ENCODE measurements at places on chromosomes 6 and 20. TPM values are rescaled to one million over a fixed set of nuclear protein-coding genes. Genes with fewer than 3 reads are reported as not detected.

The NUP43 gene
- total RNA-seq, result 27.6 TPM

The BPIFB4 gene
- not detected for total RNA-seq

The SPATS1 gene
- not detected for total RNA-seq

GRCh38 chr6:11514672-11515071 lies 22.9 kb upstream of the TMEM170B start:
- no peaks in the 10 kb centered on the region for H3K27me3 ChIP-seq
- no peak for DNase-seq
- no peaks in the 10 kb centered on the region for H3K36me3 ChIP-seq
- no peak overlapping the region for H3K27ac ChIP-seq
- H3K4me3 ChIP-seq, result no peak overlapping the region

The MAN1A1 gene
- total RNA-seq, result 10.5 TPM

GRCh38 chr6:80366714-80367113 lies 260.2 kb downstream of the BCKDHB start:
- DNase-seq, result no peak
- no peak overlapping the region for H3K27ac ChIP-seq
- H3K4me3 ChIP-seq, result no peak overlapping the region
- H3K27me3 ChIP-seq, result peaks cover 2% of the 10 kb centered on the region

The DPPA5 gene
- total RNA-seq, result not detected

DNA sequence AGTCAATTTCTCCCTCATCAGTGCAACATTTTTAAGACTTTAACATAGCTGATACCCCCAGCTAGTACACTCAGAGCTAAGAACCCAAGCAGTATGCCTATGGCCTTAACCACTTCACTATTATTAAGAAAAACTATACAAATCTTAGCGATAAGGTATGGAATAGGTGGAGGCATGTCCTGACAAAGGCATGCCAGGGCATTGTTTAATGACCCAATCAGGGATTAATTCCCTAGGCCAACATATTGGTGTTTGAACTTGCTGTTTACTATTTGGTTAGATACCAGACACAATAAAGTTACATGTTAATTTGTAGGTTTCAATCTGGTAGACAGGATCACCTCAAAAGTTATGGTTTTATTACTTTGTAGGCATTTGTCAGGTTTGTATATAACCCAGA lies 93.1 kb downstream of the ARMC2 start:
- H3K27me3 ChIP-seq, result no peaks in the 10 kb centered on the region
- H3K27ac ChIP-seq, result no peak overlapping the region
- no peak for DNase-seq
- no peak overlapping the region for H3K4me3 ChIP-seq
- peaks cover 5% of the 10 kb centered on the region for H3K36me3 ChIP-seq
- peaks cover 21% of the 10 kb centered on the region for H3K4me1 ChIP-seq

GRCh38 chr6:68760941-68761676 lies 126.0 kb downstream of the ADGRB3 start:
- H3K27me3 ChIP-seq, result no peaks in the 10 kb centered on the region
- peaks cover 8% of the 10 kb centered on the region for H3K4me1 ChIP-seq
- H3K36me3 ChIP-seq, result no peaks in the 10 kb centered on the region
- no peak overlapping the region for H3K4me3 ChIP-seq
- no peak for DNase-seq

DNA sequence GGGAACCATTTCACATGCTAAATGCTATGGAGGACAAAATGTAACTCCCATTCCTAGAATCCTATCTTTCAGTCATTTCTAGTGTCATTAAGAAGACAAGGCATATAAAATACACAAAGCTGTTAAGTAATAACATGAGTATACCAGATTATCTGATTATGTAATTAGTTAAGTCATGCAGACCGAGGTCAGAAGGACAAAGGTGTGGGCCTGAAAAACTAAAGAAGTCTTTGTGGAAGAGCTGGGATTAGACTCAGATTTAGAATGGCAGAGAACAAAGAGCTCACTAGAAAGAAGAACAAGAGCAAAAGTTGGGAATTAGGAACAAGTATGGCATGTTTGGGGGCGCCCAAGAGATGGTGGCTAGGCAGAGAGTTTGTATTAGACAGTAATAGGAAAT lies 37.0 kb downstream of the EFHC1 start:
- H3K4me3 ChIP-seq, result no peak overlapping the region
- peaks cover 2% of the 10 kb centered on the region for H3K27me3 ChIP-seq
- no peak overlapping the region for H3K27ac ChIP-seq
- no peaks in the 10 kb centered on the region for H3K36me3 ChIP-seq
- no peaks in the 10 kb centered on the region for H3K4me1 ChIP-seq
- DNase-seq, result no peak

DNA sequence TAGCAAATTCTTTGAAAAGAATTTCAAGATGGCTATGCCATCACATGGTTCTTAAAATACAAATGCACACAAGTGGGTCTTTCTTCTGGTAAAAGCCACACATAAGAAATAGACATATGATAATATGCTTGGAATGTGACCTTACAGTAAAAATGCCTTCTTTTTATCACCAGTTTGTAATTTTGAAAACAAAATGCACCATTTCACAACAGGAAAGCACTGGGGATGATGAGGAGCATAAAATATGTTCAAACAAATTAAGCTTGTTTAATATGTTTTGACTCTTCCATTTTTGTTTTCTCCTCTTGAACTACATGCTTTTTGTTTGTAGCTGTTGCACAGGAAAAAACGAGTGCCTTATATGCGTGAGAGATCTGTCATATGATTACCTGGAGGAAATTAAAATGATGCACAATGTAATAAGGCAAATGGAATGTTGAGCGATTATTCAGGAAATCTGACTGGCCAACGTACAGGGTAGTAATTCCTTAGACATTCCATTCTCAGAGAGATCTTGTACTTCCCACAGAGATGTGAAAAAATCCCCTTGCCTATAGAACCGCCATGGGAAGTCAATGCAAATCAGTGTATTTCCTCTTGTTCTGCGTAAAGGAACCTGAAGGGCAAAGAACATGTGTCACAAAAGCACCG lies 911.6 kb downstream of the TFAP2A start:
- DNase-seq, result no peak
- no peaks in the 10 kb centered on the region for H3K36me3 ChIP-seq
- H3K27me3 ChIP-seq, result no peaks in the 10 kb centered on the region
- no peaks in the 10 kb centered on the region for H3K4me1 ChIP-seq
- H3K27ac ChIP-seq, result no peak overlapping the region
- no peak overlapping the region for H3K4me3 ChIP-seq

The COL21A1 gene
- total RNA-seq, result 0.69 TPM

The OR2B6 gene
- total RNA-seq, result not detected

The TMEM217 gene
- total RNA-seq, result not detected
